ENCODE measurements at places on chromosomes 1 and 21.

- DNase-seq: no peak
Measured at GRCh38 chr1:115136106-115136505, 46.8 kb upstream of the TSPAN2 start.

DNA sequence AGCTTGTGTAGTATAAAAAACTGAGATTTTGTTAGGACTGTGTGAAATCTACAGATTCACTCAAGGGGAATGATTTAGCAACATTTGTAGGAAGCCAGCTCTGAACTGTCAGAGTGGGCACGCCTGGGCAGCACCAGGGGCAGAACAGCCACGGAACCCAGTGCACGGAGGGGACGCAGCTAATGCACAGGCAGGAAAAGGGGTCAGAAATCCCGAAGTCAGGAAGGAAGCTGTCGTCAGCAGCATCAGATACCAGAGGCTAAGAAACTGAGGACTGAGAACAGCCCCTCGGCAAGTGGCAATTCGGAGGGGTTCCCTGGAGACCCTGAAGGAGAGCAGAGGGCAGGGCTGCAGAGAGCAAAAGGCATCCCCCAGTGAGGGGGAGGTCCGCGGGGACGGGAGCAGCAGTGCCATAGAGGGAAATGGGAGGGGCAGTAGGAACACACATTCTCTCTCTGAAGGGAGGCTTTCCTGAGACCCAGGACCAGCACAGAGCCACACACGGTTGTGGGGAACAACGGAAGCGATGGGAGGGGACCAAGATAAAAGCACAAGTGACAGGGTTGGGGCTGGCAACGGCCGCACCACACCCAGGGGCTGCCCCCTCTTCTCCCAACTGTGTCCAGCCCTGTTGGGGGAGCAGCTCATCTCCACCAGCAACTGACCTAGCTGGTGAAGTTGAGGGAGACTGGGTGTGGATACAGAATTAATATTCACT is 12.7 kb downstream of the UBE2J2 start:
- DNase-seq: no peak

DNA sequence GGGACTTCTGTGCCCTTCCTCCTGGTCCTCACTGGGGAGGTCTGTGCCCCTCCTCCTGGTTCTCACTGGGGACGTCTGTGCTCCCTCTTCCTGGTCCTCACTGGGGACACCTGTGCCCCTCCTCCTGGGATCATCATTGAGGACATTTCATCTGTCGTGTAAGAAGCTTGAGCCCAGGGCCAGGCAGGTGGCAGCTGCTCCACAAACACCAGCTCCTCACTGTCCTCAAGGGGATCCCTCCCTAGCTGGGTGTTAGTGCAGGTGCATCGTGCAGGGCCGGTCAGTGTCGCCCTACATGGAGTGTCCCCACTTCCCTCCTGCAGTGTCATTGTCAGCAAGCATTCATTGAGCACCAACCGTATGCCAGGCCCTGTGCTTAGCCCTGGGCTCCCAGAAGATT is 312.7 kb downstream of the PTPRU start:
- no peak for DNase-seq

GRCh38 chr1:239725371-239725770 is 339.0 kb downstream of the CHRM3 start:
- no peak for DNase-seq

- no peak for DNase-seq
Measured at GRCh38 chr1:173107696-173108095, 57.0 kb upstream of the TNFSF18 start.

DNA sequence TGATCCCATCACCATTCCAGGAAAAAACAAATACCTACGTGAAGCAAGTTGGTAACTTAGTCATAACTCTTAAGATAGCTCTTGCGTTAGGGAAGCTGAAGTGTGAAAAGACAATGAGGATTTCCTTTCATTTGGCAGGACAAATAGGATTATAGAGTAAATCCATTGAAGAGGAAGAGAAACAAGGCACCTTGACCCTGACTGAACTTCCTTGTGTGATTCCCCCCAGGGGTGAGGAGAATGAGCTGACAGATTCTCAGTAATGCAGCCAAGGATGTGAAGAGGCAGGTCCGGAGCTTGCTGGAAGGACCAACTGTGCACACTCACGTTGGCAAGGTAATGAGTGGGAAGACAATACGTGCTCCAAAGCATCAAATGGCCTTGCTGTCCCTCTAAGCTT is 55.0 kb upstream of the HMCN1 start:
- no peak for DNase-seq

GRCh38 chr1:150805899-150806298 is 2.2 kb downstream of the CTSK start:
- DNase-seq: no peak

DNA sequence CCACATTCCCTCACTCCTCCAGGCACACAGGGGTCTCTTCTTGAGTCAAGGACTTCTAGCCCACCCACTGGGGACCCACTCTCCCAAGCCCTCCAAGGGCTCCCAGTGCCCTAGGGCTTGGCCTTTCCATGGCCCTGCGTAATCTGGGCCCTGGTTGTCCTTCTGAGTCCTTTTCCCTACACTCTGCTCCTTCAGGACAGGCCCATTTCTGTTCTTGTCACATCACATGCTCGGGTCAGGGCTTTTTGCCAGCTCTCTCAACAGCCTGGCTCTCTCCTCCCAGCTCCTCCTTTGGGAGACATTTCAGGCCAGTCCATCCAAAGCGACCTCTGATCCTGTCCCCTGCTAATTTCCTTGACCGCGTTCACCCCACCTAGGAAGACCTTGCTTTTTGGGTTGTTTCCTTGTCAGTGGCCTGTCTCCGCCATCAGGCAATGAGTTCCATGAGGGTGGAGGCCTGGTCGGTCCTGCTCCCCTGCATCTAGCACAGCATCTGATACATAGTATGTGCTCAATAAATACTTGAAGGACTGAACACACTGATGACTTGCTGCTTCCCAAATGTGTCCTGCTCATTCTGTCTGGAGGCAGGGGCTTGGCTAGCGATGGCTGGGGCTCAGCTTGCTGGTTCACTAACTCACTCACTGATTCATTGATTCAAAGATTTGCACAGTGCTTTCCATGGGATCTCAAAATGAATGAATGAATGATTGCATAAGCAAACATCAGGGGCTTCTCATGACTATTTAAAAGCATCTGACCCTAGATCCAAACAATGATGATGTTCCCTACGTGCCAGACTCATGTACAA is 44.8 kb downstream of the DHRS3 start:
- no peak for DNase-seq

DNA sequence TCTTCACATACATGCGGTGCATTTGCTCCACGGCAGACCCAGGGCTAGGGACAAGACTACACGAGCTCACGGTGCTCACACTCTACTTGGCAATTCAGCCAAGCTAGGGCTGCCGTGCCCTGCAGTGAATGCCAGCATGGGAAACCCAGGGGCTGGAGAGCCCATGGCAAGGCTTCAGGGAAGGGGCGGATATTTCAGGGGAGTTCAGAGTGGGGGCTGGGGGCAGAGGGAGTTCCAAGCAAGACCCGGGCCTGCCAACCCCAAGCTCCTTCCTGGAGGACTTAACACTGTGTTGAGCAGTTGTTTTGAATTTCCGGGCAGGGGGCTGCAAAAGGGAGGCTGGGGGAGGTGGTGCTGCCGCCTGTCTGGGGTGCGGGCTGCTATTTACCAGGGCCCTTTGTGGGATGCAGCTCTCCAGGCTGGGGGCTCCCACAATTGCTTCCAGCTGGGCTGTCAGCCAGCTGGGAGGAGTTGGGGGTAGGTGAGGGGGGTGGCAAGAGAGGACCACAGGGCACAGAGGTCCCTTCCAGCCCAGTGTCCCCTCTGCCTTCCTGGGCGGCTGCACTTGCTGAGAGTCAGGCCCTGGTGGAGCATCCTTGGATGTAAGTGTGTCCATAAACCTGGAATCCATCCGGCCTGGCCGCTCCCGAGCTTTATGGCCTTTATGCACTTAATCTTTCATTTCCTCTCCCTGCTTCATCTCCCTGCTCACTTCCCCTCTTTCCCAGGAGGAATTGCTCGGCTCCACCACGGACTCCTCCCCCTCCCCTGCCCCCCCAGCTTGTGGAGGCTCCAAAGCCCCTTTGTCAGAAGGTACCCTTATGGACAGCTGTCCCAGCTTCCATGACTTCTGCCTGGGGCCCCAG is 55.8 kb upstream of the SSBP3 start:
- DNase-seq: no peak

- DNase-seq: no peak
Measured at GRCh38 chr1:38169121-38169520, 122.5 kb upstream of the POU3F1 start.

DNA sequence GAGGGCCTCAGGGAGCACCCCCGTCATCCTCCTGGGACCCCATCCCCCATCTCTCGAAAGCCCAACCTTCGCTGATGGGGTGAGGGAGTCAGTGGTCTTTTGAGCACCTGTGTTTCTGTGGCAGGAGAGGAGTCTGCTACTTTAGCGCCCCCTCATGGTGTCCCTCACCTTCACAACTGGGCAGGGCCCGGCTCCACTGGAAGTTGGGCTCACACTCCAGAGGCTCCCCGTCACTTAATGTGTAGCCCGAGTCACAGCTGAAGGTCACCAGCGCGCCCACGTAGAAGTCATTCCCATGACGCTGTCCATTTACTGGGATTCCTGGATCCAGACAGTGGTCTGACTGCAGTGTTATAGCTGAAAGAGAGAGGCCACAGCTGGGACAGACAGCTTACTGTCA is 139.5 kb upstream of the HMGB4 start:
- no peak for DNase-seq

GRCh38 chr21:46375560-46376230 is 51.7 kb downstream of the PCNT start:
- no peak for DNase-seq

- DNase-seq: no peak
Measured at GRCh38 chr1:54219688-54220003, 19.7 kb downstream of the MRPL37 start.

- DNase-seq: no peak
Measured at GRCh38 chr1:32761936-32762335, 55.2 kb downstream of the YARS1 start.

DNA sequence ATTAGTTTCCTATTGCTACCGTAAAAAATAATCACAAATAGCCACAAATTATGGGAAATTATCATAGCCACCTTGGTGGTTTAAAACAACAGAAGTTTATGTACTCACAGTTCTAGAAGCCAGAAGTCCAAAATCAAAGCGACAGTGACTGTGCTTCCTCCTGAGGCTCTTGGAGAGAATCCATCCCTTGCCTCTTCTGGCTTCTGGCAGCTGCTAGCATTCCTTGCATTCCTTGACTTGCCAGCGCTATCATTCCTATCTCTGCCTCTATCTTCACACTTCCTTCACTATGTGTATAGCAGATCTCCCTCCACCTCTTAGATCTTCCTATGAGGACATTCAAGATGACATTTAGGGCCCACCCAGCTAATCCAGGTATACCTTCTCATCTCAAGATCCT is 180.1 kb upstream of the USP25 start:
- no peak for DNase-seq

GRCh38 chr1:235022981-235023710 is 105.5 kb downstream of the TOMM20 start:
- DNase-seq: no peak

DNA sequence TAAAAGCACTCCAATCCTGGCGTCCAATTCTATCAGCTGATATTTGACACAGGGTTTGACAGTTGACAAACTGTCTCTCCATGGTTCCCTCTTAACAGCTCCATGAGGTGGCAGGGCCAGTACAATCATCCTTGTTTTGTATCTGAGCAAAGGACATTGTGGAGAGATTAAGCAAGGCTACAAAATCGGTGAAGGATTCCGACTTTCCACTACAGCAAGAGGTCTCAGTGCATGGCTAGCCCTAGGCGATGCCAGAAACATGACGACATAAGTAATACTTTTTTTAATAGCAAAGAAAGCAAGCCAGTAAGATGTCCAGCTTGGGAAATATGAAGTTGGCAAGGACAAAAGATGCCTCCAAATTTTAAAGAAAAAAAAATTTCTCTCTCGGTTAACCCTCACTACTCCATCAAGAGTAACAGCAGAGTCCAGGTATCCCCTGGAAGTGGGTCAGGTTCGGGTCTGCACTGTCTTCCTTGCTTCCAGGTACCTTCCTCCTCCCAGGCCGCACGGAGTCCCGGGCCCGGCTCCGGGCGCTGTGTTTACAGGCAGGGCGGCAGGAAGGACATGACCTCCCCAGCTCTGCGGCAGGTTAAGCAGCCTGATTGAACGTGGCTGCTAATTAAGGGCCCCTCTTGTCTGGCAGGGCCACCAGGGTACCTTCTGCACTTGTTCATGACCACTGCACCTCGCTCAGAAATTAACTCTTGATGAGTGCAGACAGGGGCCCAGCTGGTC is 106.1 kb downstream of the SIM2 start:
- no peak for DNase-seq

DNA sequence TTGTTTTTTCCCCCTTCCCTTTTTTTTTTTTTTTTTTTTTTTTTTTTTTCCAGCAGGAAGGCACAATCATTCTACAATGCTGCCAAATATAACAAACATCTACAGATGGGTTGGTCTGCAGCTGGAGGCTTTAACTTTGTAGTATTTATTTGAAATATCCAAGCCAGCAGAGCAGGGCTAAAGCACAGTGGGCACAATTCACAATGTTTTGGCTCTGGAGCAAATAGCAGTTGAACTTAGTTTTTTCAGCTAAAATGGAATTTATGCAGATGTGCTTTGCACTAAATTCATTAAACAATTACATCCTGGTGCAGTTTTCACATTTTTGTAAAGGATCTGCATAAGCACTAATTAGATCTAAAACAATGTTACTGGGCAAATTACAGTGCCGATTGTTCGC is 39.8 kb upstream of the ZBTB18 start:
- no peak for DNase-seq

DNA sequence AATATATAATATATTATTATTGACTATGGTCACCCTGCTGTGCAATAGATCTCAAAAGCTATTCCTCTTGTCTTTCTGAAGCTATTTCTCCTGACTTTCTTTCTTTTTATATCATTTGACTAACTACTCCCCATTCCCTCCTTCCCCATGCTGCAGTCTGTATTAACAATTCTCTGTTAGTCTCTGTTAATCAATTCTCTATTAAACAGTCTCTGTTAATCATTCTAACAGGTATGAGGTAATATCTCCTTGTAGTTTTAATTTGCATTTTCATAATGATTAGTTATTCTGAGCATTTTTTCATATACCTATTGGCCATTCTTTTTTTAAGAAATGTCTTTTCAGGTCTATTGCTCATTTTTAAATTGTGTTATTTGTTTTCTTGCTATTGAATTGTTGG is 201.0 kb upstream of the B3GALT2 start:
- DNase-seq: no peak

DNA sequence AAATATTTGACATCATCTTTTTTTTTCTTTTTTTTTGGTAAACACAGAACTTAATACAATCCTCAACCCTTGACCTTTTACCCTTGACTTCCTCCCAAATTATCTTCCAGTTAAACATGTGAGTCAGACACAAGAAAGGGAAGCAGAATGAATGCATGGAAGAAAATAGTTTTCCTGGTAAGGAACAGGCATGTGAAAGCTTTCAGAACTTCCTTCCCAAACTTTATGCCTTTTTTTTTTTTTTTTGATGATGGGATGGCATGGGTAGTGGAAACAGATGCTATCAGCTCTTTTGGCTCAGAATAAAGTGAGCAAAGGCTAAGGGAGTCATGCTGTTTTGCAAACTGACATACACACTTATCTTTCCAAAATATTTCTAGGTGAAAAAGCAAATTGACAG is 1079.1 kb downstream of the TTLL7 start:
- no peak for DNase-seq

Measured in retinal pigment epithelial cell (primary cell).